ENCODE measurements at places on chromosomes 6 and 20. TPM values are rescaled to one million over a fixed set of nuclear protein-coding genes. Genes with fewer than 3 reads are reported as not detected.

DNA sequence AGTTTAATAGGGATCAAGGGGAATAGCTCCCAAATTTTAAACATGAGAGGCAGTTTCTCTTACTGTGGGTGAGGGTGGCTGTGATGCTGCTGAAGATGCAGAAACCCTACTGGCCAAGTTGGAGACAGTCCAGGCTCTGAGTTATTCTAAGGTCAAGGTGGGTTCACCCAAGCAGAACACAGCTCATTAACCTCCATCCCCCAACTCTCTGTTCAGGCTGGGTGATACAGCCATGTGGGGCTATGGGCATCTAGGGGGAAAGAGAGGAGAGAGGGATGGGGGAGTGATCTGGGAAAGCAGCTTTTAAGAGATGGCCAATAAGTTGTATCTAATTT lies 18.9 kb upstream of the TRAM2 start:
- no peak for DNase-seq

GRCh38 chr6:144899161-144899560 lies 614.0 kb downstream of the UTRN start:
- no peak for DNase-seq

DNA sequence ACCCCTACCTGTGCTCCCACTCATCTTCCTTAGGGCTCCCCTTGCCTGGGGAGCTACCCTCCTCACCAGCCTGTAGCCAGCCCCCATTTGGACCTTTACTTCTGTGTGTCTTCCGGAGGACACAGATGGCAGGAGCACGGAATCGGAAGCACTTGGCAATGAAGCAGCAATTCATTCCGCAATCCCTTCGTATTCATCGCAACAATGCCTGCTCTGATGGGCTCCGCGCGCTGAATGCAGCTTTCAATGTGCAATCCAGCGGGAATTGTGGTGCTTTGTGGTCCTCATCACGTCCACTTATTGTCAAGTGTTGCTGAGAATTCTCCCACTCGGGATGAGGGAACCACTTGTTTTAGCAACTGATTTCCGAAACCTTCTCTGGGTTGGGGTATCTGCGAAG lies 336.0 kb downstream of the DHX35 start:
- DNase-seq = no peak

PBOV1 gene
- total RNA-seq = not detected

EEF1A2 gene
- total RNA-seq = 1.6 TPM

Data from activated B cell treated with CpG ODN at 0.5 μM for 24 hours (primary cell).